Motor neuron (in vitro differentiated cells): ENCODE measurements at places on chromosomes 13 and 19. TPM values are rescaled to one million over a fixed set of nuclear protein-coding genes. Genes with fewer than 3 reads are reported as not detected.

Gene ZNF701
- 9.5 and 10.4 TPM in 2 replicates for total RNA-seq

Gene TMEM59L
- 0.41 TPM in 1 of 2 replicates, not detected in the other for total RNA-seq

Gene RFX1
- total RNA-seq, result 7.1 and 10.1 TPM in 2 replicates

Gene ZNF578
- total RNA-seq, result 0.22 and 1.8 TPM in 2 replicates

Gene BEST2
- total RNA-seq, result 0.46 and 0.88 TPM in 2 replicates

Gene CATSPERD
- not detected in 2 replicates for total RNA-seq

Gene ISYNA1
- total RNA-seq, result 74.1 and 86.9 TPM in 2 replicates

Gene SLC25A41
- 0.57 and 1.7 TPM in 2 replicates for total RNA-seq
